ENCODE measurements at places on chromosomes 5 and 9. TPM values are rescaled to one million over a fixed set of nuclear protein-coding genes. Genes with fewer than 3 reads are reported as not detected.

- H3K4me3 ChIP-seq, result no peak overlapping the region
- DNase-seq, result no peak
- peaks cover 20% of the 10 kb centered on the region for H3K4me1 ChIP-seq
- H3K36me3 ChIP-seq, result no peaks in the 10 kb centered on the region
- no peaks in the 10 kb centered on the region for H3K27me3 ChIP-seq
Measured at GRCh38 chr9:16982780-16983310, 112.4 kb upstream of the BNC2 start.

GRCh38 chr5:90783460-90784333, 225.1 kb downstream of the ADGRV1 start:
- no peak overlapping the region for H3K4me3 ChIP-seq
- H3K4me1 ChIP-seq, result no peaks in the 10 kb centered on the region
- H3K36me3 ChIP-seq, result no peaks in the 10 kb centered on the region

DNA sequence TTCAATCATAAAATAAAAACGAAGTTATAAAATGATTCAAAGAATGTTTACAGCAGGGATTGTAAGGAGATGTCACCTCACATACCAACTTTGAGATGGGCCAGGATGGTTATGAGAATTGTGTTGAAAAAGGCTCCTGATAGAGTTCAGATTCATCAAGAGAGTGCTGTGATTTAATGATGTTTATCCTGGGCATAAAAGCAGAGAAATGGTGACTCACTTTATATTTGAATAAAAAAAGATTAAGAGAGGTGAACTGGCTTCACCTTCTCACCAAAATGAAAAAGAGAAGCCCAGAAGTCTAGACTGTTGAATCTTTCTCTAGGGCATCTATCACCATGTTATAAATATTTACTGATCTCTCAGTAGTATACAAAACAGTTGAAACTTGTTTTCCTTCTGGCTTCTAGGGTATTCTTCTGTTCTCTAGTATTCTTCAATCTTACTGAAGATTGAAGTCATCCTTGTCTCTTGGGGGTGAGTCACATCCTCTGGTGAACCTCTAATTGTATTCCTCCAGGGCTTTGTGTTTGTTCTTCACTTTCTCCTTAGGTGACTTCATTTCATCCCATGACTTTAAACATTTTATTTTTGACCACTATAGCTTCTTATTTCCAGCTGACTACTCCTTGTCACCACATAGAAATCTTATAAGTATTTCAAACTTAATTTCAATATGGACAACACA, 1237.3 kb upstream of the C9orf72 start:
- no peak overlapping the region for H3K27ac ChIP-seq
- no peaks in the 10 kb centered on the region for H3K27me3 ChIP-seq
- no peak overlapping the region for H3K4me3 ChIP-seq
- peaks cover 21% of the 10 kb centered on the region for H3K4me1 ChIP-seq
- no peaks in the 10 kb centered on the region for H3K36me3 ChIP-seq
- DNase-seq, result no peak

DNA sequence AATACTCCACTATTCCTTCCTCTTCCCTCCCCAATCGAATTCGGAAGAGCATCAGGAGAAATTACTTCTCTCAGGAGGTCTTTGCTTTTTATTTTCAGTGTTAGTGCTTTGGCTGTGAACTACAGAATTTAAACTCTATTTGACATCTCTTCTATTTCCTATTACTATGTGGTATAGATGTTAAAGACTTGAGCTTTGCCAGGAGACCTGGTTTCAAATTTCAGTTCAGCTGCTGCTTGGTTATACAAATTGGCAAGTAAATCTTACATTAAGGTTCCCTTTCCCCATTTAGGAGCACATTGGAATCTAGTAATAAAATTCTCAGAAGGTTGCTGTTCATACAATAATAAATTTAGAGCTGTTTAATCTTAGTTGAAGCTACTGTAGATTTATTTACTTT, 13.1 kb downstream of the UHRF2 start:
- no peaks in the 10 kb centered on the region for H3K27me3 ChIP-seq
- peaks cover 5% of the 10 kb centered on the region for H3K36me3 ChIP-seq
- no peak overlapping the region for H3K4me3 ChIP-seq
- H3K27ac ChIP-seq, result no peak overlapping the region
- H3K4me1 ChIP-seq, result peaks cover 24% of the 10 kb centered on the region

DNA sequence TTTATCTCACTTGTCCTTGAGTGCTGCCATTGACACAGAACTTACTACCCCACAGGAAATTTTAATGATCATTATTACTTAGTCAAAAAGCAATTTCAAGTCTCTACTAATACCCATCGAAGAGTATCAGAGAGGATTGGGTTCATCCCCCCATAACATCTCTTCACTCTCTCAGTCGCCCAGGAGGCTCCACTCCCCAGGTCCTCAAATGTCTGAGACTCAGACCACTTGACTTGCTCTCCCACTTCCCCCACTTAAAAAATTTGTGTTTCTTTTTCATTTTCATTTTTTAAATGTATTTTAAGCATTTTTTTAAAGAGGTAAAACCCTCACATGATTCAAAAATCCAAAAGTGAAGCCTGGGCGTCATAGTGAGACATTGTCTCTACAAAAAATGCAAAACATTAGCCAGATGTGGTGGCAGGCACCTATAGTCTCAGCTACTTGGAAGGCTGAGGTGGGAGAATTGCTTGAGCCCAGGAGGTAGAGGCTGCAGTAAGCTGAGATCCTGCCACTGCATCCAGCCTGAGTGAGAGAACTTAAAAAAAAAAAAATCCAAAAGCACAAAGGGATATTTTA, 56.8 kb upstream of the TRAF1 start:
- no peak overlapping the region for H3K27ac ChIP-seq
- DNase-seq, result no peak
- H3K4me1 ChIP-seq, result no peaks in the 10 kb centered on the region
- no peaks in the 10 kb centered on the region for H3K36me3 ChIP-seq

- no peak overlapping the region for H3K27ac ChIP-seq
- DNase-seq, result no peak
- no peaks in the 10 kb centered on the region for H3K36me3 ChIP-seq
- H3K4me1 ChIP-seq, result no peaks in the 10 kb centered on the region
Measured at GRCh38 chr9:14994738-14995137, 84.5 kb upstream of the FREM1 start.

DNA sequence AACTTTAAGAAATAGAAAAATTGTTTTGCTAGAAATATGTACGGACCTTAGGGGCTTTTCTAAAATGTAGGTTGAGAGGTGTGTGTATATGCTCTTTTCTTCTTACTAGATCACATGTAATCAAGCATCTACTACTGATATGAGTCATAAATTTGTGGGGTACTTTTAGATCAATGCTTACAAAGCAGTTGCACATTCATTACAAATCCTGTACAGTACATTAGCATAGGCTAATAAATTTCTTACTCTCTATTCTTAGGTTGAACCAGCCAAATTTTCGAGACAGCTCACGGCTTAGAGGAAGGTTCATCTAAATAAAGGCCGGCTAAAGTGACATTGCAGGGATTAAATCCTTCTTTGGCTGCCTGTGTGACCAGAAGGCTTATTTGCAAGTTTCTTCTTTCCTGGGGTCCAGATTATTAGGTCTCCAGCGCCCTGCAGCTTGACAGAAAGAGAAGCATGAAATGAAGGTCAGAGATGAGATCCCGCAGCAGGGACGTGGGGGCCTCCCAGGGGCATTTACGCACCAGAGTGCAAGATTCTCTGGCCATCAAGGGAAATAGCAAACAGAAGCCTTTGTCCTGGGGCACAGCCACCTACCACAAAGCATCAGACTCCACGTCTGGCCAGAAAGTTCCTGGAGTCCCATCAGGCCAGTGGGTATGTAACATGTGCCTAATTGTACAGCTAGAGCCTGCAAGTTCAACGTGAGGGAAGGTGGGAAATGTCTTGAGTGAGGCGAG, 53.0 kb downstream of the NIM1K start:
- no peak overlapping the region for H3K4me3 ChIP-seq
- no peaks in the 10 kb centered on the region for H3K27me3 ChIP-seq
- H3K36me3 ChIP-seq, result no peaks in the 10 kb centered on the region
- DNase-seq, result no peak

GRCh38 chr9:89661956-89662717, 57.3 kb downstream of the GADD45G start:
- H3K4me3 ChIP-seq, result no peak overlapping the region
- peak; percentile 99 for DNase-seq
- no peaks in the 10 kb centered on the region for H3K36me3 ChIP-seq
- H3K4me1 ChIP-seq, result no peaks in the 10 kb centered on the region

DNA sequence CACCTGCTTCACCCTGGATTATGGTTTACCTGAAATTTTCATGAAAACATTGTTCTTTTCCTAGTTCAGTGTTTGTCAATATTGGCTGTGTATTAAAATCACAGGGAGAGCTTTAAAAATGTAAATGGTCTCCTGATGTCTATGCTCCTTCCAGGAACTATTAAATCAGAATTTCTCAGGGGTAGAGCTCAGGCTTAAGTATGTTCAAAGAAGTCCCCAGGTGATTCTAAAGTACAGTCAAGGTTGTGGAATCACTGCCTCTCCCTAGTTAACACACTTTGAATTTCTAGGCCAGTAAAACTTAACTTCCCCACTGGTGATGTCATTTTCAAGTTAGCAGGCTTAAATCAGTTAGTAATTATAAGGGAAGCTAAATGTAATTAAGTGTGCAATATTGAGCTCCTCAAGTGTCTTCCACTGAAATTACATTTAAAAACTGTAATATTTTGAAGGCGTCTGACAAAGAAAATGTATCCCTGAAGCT, 150.3 kb upstream of the SLC28A3 start:
- DNase-seq, result no peak
- no peak overlapping the region for H3K4me3 ChIP-seq
- no peaks in the 10 kb centered on the region for H3K4me1 ChIP-seq
- H3K27ac ChIP-seq, result no peak overlapping the region
- H3K36me3 ChIP-seq, result no peaks in the 10 kb centered on the region
- H3K27me3 ChIP-seq, result no peaks in the 10 kb centered on the region

- H3K4me1 ChIP-seq, result no peaks in the 10 kb centered on the region
- H3K4me3 ChIP-seq, result no peak overlapping the region
- no peak overlapping the region for H3K27ac ChIP-seq
- no peaks in the 10 kb centered on the region for H3K27me3 ChIP-seq
Measured at GRCh38 chr5:125088522-125089105, 342.2 kb upstream of the ZNF608 start.

GRCh38 chr5:38790891-38791290, 54.9 kb upstream of the OSMR start:
- H3K4me1 ChIP-seq, result no peaks in the 10 kb centered on the region
- no peak overlapping the region for H3K4me3 ChIP-seq

GRCh38 chr9:11713077-11713476, 980.1 kb upstream of the TYRP1 start:
- DNase-seq, result no peak
- H3K36me3 ChIP-seq, result no peaks in the 10 kb centered on the region
- H3K4me1 ChIP-seq, result no peaks in the 10 kb centered on the region
- no peak overlapping the region for H3K27ac ChIP-seq
- no peak overlapping the region for H3K4me3 ChIP-seq
- H3K27me3 ChIP-seq, result no peaks in the 10 kb centered on the region

- peaks cover 7% of the 10 kb centered on the region for H3K36me3 ChIP-seq
- DNase-seq, result peak; percentile 94
- peak overlapping the region; percentile 63 for H3K27ac ChIP-seq
- no peaks in the 10 kb centered on the region for H3K27me3 ChIP-seq
- H3K4me3 ChIP-seq, result peak overlapping the region; percentile 5
Measured at GRCh38 chr9:134055981-134056461, 11.8 kb downstream of the BRD3 start.

GRCh38 chr9:110641293-110641692, 27.3 kb upstream of the MUSK start:
- DNase-seq, result no peak
- H3K27me3 ChIP-seq, result no peaks in the 10 kb centered on the region
- H3K27ac ChIP-seq, result no peak overlapping the region
- no peaks in the 10 kb centered on the region for H3K4me1 ChIP-seq

- DNase-seq, result no peak
- H3K27me3 ChIP-seq, result no peaks in the 10 kb centered on the region
- no peaks in the 10 kb centered on the region for H3K36me3 ChIP-seq
Measured at GRCh38 chr5:146188358-146188757, 5.9 kb upstream of the LARS1 start.

DNA sequence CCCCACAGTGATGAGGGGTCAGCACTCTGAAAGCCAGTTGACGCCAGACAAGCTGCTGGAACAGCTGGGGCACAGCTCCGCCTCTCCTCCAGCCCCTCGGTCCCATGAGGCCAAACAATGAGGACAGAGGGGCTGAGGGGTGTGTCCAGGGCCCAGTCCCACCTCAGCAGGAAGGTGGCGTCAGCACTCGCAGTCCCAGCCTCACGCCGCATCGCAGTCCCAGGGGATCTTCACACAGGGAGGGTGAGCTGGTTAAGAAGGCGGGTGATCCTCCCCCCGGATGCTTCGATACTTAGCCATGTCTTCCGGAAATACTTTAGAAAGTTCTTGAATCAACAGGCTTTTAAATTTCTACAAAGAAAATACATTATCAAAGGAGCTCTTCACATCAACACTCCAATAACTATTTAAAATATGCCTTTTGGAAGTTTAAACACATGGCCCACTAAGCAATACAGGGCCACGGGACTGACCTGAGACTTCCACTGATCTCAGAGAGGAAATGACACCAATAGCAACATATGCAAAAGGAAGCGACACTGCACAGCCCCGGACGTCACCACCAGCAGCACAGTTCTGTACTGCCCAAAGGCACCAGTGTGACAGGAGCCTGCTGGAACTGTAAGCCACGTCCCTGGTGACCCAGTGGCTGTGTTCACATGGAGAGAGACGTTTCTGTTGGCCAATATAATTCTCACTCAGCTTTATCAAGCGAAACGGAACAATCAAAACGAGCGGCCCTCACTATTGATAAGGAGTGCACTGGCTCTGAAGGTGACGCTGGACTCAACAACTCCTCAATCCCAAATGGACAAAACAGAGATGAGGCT, 5.9 kb downstream of the MED10 start:
- DNase-seq, result no peak
- H3K36me3 ChIP-seq, result peaks cover 29% of the 10 kb centered on the region
- H3K27me3 ChIP-seq, result no peaks in the 10 kb centered on the region
- H3K4me3 ChIP-seq, result no peak overlapping the region
- H3K4me1 ChIP-seq, result peaks cover 10% of the 10 kb centered on the region

The LRRC19 gene
- not detected for total RNA-seq

The GMCL2 gene
- not detected for total RNA-seq

The GRM6 gene
- not detected for total RNA-seq

The KIF24 gene
- total RNA-seq, result 0.28 TPM

The LCN6 gene
- total RNA-seq, result 1.2 TPM

The PPP3R2 gene
- total RNA-seq, result not detected

The WDR38 gene
- not detected for total RNA-seq

The TCF7 gene
- total RNA-seq, result 0.68 TPM

The PDCD1LG2 gene
- total RNA-seq, result 2.5 TPM

The CDK5RAP2 gene
- total RNA-seq, result 57.8 TPM

The ADGRD2 gene
- total RNA-seq, result not detected

Measured in sigmoid colon (tissue), 7 donors.